ENCODE measurements at places on chromosomes 5 and 9.

GRCh38 chr5:122704247-122705036, 70.4 kb upstream of the SNX2 start:
- DNase-seq, result no peak

GRCh38 chr5:140111011-140111858, 2.7 kb upstream of the PURA start:
- no peak for DNase-seq

GRCh38 chr9:134360180-134360759, 34.0 kb downstream of the RXRA start:
- DNase-seq, result no peak

DNA sequence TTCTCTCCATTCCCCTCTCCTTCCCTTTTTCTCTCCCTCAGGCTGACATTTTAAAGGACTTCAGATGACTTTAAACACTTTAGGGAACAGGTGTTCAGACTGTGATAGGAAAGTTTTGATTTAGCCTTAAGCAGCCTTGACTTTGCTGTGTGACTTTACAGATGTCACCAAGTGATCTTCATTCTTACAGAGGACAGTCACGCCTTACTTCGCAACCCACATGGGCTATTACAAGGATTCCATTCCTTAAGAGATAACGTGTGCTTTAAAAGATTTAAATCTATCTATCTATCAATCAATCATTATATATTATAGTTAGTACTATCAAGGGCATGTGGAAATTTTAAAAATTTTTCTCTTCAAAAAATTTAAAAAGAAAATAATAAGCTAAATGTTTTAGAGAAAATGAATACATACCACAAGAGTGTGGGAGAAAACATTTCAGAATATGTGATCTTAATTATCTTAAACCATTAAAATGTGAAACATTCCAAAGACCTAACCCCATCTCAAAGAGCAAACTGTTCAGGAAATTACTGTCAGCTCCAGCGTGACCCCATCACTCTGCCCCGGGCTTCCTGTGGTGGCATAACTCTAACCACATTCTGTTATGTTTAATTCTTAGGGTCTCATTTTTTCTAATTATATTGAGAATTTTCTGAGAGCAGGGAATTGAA, 530.5 kb downstream of the SEMA5A start:
- DNase-seq, result no peak

- DNase-seq, result no peak
These were observed 81.7 kb upstream of the SPTLC1 start for GRCh38 chr9:92196909-92197308.

All from CD4-positive, alpha-beta T cell treated with Interleukin-1 beta for 1 hour (primary cell).